SK-MEL-5 (cell line): ENCODE measurements at places on chromosomes 16 and 17. TPM values are rescaled to one million over a fixed set of nuclear protein-coding genes. Genes with fewer than 3 reads are reported as not detected.
A peak's percentile ranks its signal among the peaks of the same experiment; 100 is the strongest.

DNA sequence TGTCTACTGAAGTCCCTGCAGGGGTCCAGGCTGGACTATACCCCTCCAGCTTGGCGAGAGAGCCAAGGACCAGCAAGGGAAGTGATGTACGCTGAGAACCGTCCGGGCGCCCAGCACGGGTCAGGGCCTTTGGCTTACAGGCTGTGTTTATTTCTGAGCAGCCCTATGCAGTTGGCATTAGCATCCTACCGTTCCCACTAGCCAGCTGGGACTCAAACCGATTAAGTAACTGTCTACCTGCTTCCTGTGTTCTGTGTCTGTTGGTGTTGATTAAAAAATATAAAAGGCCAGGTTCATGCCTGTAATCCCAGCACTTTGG lies 73.8 kb downstream of the CMIP start:
- no peak for DNase-seq

DNA sequence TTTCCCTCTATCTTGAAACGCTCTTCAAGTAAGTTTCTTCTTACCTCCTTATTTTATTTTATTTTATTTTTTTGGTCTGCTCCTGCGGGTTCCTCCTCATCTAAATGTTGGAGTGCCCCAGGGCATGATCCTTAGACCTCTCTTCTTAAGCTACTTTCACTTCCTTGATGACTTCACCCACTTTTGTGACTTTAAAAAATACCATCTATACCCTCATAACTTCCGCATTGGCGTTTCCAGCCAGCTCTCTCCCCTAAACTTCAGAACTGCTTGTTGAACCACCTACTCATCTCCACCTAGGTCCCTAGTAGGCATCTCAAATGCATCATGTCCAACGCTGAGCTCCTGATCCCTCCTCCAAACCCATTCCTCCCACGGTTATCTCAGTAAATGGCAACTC lies 51.4 kb upstream of the NFAT5 start:
- DNase-seq = no peak

DNA sequence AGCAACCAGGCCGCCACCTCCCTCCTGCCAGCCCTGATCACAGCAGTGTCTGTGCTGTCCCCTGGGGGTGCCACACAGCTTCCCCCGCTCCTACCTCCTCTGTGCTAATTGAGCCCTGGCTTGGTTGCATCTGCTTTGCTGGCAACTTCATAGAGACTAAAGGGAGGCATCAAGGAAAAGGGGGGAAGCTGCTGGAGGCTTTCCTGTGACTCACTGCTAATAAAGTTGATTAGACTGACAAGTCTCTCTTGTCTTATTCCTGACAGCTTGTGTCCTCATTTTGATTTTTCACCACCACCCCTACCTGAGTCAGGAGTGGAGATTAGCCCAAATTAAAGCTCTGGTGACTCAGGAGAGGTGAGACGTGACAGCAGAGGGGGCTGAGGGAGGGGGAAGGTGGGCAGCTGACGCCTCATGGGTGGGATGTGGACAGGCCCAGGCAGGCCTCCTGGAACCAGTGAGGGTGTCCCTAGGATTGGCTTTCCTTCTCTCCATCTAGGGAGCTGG lies 310.0 kb downstream of the CBLN1 start:
- no peak for DNase-seq

DNA sequence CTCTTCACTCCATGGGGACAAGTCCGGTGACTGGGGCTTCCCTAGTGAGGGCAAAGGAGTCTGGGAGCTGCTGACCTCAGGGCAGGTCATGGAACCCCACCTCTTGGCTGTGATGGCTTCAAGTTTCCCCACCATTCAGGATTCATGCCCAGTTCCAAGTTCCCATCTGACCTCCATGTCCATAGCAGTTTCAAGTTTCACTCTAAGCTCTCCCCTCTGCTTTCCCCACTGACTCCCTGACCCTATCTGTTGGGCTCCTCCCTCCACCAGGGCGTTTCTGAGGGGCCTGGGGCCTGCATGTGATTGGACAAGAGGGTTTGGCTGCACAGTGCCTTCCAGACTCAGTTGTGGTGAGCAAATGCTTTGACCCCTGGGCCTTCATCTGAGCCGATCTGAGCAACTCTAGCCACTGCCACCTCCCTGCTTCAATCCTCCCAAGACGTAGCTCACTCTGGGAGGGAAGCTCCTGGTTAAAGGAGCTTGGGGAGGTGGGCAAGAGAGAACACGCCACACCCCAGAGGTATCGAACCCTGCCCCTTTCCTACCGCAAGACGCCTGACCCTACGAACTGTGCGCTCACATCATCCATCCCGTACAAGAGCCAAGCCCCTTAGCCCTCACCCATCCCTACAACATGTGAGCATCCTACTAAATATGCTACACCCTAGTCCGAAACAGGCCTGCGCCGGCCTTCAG lies 8.3 kb downstream of the ZNF629 start:
- no peak for DNase-seq

DNA sequence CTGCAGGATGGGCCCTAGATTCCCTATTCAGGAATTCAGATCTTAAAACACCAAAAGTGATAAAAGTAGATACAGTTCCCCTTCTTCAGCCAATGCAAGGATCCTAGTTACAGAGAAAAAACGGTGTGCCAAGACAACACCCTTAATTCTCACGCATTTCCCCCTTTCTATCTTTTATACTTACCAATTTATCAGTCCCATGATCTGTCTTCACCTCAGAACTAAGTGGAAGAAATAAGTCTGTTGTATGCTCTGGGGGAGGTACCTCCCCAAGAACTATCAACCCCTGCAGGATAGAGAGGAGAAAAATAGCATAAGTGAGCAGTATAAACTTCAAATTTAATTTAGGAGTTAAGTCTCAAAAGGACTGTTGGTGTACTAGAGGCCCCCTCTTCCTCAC lies 83.2 kb downstream of the STH start:
- DNase-seq = no peak

- DNase-seq = no peak
Observed at GRCh38 chr17:73211745-73212144, 18.9 kb downstream of the COG1 start.

- DNase-seq = peak; percentile 95
Observed at GRCh38 chr17:44123356-44124117, at the start of gene HDAC5. Gene HDAC5 (minus strand): TSS chr17:44123641. CDS start chr17:44117515, 6,126 bp downstream.

DNA sequence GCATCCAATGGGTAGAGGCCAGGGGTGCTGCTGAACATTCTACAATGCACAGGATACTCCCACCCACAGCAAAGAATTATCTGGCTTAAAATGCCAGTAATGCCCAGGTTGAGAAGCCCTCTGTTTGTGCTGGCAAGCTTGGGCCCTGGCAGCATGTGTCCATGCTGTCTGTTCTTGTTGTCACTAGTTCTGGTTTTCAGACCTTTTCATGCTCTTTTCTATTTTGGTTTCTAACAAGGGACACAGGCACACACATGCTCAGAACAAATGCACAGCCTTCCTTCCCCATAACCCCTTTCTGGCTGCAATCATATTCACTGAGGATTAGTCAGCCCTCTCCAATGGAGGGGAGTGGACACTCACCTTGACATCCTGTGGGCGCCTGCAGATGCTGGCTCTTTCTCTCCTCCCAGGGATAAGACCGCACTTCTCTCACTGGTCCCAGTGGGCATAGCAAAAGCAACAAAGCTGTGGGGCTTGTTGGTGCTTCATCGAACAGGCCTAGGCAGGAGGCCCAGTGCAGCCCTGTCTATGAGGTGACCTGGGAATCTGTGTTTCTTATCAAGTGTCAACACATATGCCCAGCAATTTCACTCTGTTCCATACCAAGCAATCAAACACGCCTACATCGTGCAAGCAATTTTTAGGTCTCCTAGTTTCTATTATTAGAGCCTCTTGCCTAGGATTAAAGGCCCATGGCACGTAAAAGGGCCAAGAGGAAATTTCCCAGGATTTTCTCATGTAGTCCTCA lies 271.1 kb upstream of the CCL2 start:
- no peak for DNase-seq

- DNase-seq = no peak
Observed at GRCh38 chr16:67941469-67942199, 2.3 kb downstream of the LCAT start.

DNA sequence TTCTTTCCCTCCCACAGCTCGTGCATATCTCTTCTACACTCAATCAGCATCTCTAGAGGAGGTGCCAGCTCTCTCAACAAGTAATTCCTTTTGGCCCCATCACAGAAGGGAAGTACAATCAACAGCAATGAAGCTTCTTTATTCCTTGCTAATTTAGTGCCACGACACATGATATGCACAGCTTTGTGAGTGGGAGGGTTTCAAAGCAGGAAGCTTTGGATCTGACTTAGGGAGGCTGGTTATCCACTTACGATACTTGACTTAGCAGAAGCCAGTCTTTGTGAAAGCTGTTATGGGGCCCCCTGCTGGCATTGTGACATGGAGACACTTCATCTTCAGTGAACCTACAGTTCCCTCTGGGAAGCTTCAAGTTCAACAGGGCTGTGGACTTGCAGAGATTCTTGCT lies 81.0 kb downstream of the TMEM100 start:
- peak; percentile 88 for DNase-seq

DNA sequence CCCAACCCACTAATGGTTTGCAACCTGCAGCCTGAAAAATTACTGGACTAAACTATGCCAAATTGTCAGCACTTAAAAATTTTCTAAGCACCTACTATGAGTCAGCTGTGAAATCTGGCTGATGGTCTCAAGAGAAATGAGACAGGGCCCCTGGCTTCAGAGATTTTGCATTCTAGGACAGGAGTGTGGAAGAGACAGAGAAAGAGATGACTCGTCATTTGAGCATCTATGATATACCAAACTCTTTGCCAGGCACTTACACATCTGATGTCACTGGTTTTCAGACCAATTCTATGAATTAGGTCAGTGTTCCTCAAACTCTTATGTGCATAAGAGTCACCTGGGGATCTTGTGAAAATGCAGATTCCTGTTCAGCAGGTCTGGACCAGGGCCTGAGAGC lies 44.4 kb downstream of the CLEC19A start:
- DNase-seq = no peak

GRCh38 chr17:8162233-8162996 lies at the start of gene VAMP2:
Gene VAMP2 (minus strand): TSS chr17:8162948. CDS start chr17:8162879, 69 bp downstream.
- DNase-seq = peak; percentile 62

GRCh38 chr17:66272811-66273585 lies 29.4 kb upstream of the PRKCA start:
- no peak for DNase-seq

GRCh38 chr17:2400474-2400866 lies 390 bp downstream of the MNT start:
- DNase-seq = peak; percentile 61

DNA sequence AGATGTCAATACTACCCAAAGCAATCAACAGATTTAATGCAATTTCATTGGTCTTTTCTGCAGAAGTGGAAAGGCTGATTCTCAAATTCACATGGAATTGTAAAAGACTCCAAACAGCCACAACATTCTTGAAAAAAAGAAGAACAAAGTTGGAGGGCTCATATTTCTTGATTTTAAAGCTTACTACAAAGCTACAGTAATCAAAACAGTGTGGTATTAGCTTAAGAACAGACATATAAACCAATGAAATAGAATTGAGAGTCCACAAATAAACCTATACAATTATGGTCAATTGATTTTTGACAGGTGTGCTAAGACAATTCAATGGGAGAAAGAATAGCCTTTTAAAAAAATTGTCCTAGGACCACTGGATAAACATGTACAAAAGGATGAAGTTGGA lies 14.4 kb upstream of the ABCC1 start:
- DNase-seq = no peak

DNA sequence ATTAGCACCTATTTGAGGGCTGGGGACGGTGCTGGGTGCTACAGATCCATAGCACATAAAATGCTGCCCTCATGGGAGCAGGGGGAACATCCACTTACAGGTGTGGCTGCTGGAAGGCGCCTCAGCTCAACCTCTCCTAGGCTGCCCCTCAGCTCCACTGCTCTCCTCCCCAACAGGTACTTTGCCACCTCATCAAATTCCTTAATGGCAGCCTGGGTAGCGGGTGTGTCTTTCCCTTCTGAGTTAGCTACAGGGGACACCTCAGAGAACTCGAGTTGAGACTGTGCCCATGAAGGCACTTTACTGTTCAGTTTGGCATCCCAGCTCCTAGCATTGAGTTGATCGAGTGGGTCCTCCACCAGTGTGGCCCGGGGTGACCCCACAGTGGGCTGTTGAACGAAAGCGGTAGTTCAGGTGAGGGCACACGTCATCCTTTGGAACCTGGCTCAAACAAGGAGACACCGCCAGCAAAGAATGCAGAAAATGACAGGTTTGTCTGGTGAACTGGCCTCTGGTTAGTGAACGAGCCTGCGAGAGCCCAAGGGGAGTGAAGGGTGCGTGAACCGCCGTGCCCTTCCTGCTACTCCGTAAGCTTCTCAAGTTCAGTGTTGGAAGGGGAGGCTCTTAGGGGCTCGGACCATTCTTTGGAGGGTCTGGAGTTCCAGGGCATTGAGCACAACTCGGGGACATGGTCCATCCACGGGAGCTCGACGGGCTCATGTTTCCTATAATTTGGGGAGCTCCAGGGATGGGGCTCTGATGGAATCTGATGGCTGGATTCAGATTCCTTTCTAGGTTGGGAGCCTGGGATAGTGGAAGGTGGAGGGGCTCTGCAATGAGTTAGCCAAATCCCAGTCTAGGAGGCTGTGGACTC lies 3.5 kb upstream of the CMIP start:
- no peak for DNase-seq

DNA sequence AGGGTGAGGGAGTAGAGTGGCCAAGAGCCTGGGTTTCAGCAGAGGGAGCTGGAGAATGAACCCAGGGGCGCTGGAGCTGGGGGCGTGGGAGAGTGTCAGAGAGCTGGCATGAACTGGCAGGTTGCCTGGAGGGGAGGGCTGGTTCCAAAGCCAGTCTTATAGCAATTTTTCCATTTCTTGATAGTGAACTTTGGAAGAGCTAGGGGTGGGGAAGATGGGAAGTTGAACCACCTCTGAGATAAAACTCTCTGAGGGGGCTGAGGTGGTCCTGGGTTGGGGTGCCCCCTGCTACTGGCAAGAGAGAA lies 36.9 kb downstream of the ADGRG5 start:
- no peak for DNase-seq

DNA sequence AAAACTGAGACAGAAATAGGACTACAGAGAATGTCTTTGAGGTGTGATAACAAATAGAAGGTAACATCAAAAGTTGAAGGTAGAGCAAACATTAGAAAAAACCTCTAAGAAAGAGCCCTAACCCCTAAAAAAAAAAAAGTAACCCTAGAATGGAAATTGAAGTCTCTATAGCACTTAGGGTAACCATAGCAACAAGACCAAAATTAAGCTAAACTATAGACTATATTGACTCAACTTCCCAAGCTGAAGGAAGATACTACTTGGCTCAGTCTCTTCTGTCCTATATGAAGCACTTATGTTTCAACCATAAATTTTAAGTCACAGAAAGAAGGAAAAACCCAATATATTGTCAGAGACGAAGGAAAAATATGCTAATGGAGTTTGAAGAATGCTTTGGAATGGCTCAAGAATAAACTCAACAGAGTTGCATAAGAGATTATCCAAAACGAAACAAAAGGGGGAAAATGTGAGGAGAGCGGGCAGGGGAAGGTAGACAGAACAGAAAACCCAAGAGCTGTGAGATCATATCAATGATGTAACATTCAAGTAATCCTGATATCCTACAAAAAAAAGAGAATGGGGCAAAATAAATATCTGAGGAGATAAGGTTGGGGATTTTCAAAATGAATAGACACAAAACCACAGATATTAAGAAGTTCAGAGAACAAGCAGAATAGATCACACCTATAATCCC lies 88.4 kb downstream of the USP32 start:
- no peak for DNase-seq

SPATA32 gene
- total RNA-seq = not detected in 2 replicates

NPIPA2 gene
- total RNA-seq = not detected in 2 replicates

ZDHHC7 gene
- 45.1 and 49.1 TPM in 2 replicates for total RNA-seq

NPB gene
- total RNA-seq = 0.08 and 0.34 TPM in 2 replicates

FOXN1 gene
- not detected in 2 replicates for total RNA-seq

TAC4 gene
- not detected in 2 replicates for total RNA-seq

SCGB1C2 gene
- not detected in 2 replicates for total RNA-seq
